Activated naive CD8-positive, alpha-beta T cell treated with anti-CD3 and anti-CD28 coated beads for 36 hours (primary cell): ENCODE measurements at places on chromosomes 13 and 19. TPM values are rescaled to one million over a fixed set of nuclear protein-coding genes. Genes with fewer than 3 reads are reported as not detected.

The NLRP4 gene
- not detected for total RNA-seq

DNA sequence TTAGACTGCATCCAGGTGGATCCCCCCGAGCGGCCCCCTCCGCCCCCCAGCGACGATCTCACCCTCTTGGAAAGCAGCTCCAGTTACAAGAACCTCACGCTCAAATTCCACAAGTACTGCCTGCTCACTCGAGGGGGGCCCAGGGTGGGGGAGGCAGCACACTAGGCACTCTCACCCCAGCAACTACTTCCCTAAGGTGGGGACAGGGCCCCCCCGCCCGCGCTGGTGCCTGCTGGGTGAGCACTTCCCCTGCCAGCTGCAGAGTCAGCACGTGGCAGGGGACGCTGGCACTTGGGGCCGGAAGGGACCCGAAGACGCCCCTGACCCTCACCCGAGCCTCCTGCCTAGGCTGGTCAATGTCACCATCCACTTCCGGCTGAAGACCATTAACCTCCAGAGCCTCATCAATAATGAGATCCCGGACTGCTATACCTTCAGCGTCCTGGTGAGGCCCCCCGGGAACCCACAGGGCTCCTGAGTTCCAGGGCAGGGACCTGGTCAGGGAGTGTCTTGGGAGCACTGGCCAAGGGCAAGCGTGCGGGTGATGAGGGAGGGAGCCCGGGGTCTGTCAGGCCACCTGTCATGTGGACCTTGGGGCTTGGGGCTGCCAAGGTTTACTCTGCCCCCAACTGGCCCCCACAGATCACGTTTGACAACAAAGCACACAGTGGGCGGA lies 5.2 kb downstream of the MCOLN1 start:
- no peak for DNase-seq

DNA sequence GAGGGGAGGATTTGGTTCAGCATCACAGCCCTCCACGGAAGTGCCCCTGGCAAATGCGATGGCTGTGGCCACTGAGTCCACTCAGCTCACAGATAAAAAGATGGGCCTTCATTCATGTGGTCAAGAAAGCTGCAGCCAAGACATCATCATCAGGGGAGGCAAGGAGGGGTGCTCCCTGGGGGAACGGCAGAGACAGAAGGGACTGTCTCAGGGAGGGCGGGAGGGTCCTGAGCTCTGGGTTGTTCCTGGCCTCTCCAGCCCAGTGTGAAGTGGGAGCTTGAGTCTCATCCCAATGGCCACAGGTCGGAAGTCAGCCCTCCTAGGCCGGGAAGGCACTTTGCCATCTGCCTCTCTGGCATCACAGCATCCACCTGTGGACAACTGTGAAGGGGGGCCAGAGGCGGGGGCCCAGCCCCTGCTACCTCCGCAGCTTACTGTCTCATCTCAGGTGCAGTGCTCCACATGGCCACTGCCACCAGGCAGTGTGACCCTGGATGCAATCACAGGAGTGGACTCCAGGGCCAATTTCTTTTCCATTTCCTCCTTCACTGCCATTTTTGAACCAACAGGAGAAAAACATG lies 137.8 kb upstream of the SOX1 start:
- no peak for DNase-seq

GRCh38 chr13:27186295-27186694 lies 14.7 kb upstream of the USP12 start:
- DNase-seq, result no peak

DNA sequence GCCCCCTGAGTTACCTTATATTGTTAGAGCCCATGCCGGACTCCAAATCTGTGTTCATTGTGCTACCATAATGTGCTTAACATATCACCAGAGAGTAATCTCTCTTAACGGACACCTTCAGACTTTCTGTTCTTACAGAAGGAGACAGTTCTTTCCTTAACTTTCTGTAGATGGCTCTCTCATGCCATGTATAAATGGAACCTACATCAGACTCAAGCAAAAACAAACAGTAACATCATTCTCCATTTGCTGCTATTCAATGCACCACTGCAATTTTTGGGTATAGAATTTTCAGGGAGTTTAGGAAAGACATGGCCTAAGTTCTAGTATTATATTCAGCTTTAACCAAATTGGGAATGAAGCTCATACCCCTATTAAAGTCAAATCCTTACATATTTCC lies 12.6 kb upstream of the UGGT2 start:
- DNase-seq, result no peak

DNA sequence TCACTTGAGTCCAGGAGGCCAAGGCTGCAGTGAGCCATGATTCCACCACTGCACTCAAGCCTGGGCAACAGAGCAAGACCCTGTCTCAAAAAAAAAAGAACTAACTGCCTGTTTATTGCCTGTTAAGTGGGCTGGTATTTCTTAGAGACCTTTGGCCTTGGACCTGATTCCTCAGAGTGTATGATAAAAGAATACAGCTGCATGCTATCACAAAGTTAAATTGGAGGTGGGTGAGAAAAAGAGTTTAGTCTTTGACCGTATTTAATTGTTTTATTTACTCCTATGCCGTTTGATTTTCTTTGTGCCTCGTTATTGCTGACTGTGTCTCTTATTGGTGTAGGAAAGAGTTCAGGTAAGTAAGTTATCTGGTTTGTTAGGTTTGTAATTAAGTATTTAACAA lies 25.3 kb upstream of the DPY19L3 start:
- no peak for DNase-seq

GRCh38 chr19:425056-425455 lies 16.1 kb upstream of the C2CD4C start:
- DNase-seq, result no peak

GRCh38 chr13:109355875-109356434 lies 430.4 kb downstream of the IRS2 start:
- DNase-seq, result no peak

DNA sequence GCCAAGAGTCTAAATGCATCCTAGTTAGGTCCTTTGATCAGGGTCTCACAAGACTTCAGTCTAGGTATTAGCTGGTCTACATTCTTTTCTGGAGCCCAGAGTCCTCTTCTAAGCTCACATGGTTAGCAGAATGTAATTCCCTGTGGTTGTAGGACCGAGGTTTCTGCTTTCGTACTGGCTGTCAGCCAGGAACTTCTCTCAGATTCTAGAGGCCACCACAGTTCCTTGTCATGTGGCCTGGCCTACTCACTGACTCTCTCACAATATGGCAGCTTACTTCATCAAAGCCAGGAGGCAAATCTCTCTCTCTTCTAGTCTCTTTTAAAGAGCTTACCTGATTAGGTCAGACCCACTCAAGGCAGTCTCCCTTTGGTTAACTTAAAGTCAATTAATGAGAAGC lies 82.9 kb downstream of the POU4F1 start:
- no peak for DNase-seq

GRCh38 chr13:37816276-37816675 lies 53.3 kb downstream of the TRPC4 start:
- DNase-seq, result no peak

DNA sequence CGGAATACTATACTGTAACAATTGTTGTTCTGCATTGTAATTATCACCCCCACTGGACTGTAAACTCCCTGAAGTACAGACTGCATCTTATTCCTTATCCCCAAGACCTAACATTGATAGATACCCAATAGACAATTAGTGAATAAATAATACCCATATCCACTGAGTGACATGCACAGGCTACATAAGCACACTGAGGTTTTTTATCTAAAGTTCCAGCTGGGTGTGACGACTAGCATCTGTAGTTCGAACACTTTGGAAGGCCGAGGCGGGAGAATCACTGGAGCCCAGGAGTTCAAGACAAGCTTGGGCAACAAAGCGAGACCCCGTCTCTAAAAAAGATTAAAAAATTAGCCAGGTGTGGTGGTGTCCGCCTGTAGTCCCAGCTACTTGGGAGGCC lies 2.5 kb downstream of the KPNA3 start:
- DNase-seq, result no peak

DNA sequence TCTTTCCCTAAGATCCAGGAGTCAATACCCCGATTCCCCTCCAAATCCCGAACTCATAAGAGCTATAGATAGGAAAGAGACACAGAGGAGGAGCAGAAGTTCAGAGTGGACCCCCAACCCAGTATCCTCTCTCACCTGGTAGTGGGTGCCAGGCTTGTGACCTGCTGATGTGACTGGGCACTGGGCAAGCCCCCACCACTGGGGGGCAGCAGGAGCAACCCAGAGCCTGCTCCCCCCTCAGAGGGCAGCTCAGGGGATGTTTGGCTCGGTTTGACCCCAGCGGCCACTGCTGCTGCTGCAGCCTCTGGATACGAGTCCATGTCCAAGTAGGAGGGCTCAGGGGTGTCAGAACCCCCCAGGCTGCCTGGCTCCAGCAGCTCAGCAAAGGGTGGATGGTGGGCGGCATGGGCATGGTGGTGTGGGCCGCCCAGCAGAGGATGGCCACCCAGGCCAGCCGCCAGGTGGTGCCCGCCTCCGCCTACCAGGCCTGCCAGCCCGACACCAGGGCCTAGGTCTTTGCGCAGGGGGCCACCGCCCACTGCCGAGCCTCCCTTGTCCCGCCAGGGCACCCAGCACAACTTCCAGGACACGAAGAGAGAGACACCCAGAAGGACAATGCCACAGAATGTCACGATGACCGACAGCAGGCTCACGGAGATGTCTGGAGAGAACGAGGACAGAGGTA lies 7.4 kb downstream of the SYT3 start:
- no peak for DNase-seq

DNA sequence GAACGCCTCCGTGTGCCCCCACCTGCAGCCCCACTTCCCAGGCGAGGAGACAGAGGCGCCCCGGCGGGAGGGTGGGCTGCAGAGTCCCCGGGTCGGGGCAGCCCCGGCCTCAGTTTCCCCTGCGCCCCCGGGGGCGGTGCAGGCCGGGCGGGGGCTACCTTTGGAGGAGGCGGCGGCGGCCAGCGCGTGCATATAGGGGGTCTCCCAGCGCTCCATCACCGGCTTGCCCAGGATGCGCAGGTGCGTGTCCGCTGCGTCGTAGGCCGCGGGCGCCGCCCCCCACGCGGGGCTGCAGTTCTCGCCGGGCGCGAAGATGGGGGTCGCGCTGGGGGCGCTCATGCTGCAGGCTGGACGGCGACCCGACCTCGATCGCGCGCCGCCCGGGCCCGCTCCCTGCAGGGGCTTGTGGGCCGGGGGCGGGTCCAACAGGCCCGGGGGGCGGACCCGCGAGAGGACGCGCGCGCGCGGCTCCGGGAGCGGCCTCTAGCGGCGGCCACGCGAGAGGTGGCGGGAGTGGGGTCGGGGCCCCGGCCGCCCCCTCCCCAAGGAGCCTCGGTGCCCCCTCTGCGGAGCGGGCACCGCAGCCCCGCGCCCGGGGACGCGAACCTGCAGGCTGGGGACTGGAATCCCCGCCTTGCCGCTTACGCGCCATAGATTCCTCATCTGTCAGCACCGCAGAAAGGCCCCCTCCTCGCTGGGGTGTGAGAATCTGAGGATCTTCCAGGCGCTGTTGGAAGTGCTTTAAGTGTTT lies at the start of gene GAMT:
Gene GAMT, minus strand, starts transcription at position 405 of the 751 bp plus-strand sequence. Its CDS starts 66 bp downstream, at position 339.
- peak; percentile 63 for DNase-seq

GRCh38 chr13:32669030-32669646 lies 82.9 kb downstream of the PDS5B start:
- no peak for DNase-seq

DNA sequence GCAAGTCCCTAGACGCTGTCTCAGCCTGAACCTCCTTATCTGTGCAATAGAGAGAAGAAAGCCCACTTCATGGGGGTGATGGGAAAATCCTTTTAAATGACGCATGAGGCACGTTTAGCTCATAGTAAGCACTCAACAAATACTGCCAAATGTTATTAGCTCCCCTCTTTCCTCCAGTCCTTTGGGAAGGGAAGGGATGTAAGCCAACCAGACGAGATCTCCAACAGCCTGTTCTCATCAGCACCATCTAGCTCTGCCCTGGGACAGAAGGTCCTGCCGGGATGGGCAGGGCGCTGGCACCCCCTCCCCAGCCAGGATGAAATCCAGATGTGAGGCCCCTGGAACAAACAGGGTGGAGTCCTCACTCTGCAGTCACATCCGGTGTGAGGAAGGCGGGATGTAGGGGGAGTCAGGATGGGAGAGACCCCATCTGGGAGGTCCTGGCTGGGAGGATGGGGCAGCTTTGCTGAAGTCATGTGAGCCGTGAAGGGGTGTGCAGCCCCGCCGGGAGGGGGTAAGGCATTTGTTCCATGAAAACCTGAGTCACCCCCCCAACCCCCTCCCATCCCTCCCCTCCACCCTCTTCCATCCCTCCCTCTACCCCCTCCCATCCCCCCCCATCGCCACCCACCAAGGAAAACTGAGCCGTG lies 4.6 kb downstream of the S1PR2 start:
- no peak for DNase-seq

DNA sequence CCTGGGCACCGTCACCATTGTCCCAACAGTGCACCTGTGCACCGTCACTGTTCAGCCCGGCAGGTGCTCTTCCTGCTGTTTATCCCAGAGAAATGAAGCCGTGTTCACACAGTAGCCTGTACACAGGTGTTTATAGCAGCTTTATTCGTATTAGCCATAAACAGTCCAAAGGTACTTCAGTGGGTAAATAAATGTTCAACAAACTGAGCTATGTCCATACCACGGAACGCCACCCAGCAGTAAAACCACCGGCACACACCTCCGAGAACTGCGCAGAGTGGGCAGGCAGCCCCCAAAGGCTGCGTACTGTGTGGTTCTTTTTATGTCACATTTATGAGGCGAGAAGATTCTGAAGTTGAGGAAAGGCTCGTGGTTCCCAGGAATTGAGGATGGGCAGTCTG lies 44.9 kb upstream of the DCUN1D2 start:
- no peak for DNase-seq

DNA sequence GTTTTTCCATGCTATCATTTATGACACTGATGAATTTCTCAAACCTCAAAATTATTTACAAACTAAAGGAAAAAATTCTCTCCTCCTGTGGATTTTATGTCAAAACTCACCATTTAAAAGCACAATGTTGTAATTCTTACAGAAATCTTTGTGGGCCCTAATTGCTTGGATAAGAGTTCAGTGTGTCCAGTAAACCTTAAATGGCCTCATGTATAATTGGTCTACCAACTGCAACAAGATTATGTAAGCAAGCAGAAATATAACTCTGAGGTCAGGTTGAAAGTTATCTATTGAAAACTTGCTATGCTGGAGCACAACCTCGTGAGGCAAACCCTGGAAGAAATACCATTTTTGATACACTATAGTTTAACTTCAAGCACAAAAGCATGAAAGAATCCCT lies 22.0 kb downstream of the VWA8 start:
- no peak for DNase-seq

DNA sequence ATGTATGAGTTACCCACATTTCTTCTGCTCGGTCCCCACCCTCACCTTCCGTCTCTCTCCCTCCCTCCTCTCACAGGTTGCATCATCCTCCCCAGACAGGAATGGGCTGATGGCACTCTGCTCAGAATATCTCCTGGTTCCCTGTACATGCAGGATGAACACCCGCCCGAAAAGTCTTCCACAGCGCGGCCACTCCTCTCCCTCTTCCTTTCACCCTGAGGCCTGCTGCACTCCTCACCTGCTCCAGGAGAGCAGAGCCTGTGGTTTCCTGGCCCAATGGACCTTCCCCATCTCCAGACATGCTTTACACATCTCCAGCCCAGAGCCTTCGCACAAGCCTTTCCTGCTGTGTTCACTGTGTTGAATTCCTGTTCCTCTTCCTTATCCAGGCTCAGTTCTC lies 40.9 kb downstream of the GSX1 start:
- no peak for DNase-seq

- DNase-seq, result no peak
These were observed 23.1 kb upstream of the ASPDH start for GRCh38 chr19:50536662-50537305.
